ENCODE measurements at places on chromosomes 5 and 9. TPM values are rescaled to one million over a fixed set of nuclear protein-coding genes. Genes with fewer than 3 reads are reported as not detected.

Gene IFNB1
- total RNA-seq: not detected

Gene C5orf52
- not detected for total RNA-seq

Gene C1QTNF2
- 0.26 TPM for total RNA-seq

Gene C9orf153
- 7.6 TPM for total RNA-seq

DNA sequence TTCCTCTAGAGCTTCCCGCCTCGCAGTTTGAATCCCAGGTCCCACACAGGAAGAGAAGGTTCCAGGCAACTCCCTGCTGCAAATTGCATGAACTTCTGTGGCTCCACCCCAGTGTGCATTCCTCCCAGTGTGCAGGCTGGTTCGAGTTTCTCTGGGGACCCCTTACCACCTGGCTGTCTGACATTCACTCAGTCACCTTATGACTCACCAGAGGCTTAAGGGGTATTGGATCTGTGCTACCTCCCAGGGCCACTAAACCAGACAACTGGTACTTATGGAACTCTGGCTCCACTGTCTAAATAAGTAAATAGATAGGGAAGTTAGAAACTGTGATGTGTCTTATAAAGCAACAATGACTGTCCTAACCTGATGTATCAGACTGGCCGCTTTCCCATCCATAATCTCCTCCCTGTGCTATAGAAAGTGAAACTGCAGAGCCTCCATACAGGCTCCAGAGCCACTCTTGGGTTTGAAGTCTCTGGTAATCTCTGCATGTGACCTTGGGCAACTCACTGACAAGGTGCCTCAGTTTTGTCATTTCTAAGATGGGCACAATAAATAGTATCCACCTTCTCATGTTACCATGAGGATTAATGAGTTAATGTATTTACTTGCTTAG, 720.6 kb downstream of the SEMA5A start:
- H3K4me1 ChIP-seq: no peaks in the 10 kb centered on the region
- no peak for DNase-seq
- no peak overlapping the region for H3K4me3 ChIP-seq
- no peaks in the 10 kb centered on the region for H3K27me3 ChIP-seq
- H3K36me3 ChIP-seq: no peaks in the 10 kb centered on the region

DNA sequence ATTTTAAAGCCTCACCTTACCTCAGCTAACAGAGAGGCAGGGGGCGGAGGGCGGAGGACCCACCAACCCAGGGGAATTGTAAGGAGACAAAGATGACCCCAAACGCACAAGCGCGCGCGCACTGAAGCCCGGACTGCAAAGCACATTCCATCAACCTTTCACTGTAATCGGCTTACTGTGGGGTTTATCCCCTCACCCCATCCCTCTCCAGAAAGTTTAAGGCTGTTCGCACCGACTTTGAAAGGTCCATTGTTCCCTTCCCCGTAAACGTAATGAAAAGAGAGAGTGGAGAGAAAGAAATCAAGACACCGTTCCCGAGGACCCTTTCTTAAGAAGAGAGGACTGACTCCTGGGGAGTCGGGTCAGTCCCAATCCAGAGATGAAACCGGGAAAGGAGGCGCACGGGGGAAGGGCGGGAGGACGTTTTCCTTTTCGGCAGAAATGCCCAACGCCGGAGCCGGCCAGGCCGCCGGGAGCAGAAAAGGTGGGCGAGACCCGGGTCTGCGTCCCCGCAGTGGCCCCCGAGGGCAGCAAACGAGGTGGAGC, 464 bp downstream of the CEMIP2 start:
- no peaks in the 10 kb centered on the region for H3K36me3 ChIP-seq
- DNase-seq: peak; percentile 37
- H3K27ac ChIP-seq: peak overlapping the region; percentile 97
- H3K4me1 ChIP-seq: peaks cover 59% of the 10 kb centered on the region
- no peaks in the 10 kb centered on the region for H3K27me3 ChIP-seq

GRCh38 chr5:156137071-156137869, 189.7 kb upstream of the SGCD start:
- no peak overlapping the region for H3K27ac ChIP-seq
- no peaks in the 10 kb centered on the region for H3K27me3 ChIP-seq
- no peak overlapping the region for H3K4me3 ChIP-seq
- no peaks in the 10 kb centered on the region for H3K4me1 ChIP-seq
- DNase-seq: no peak
- no peaks in the 10 kb centered on the region for H3K36me3 ChIP-seq

DNA sequence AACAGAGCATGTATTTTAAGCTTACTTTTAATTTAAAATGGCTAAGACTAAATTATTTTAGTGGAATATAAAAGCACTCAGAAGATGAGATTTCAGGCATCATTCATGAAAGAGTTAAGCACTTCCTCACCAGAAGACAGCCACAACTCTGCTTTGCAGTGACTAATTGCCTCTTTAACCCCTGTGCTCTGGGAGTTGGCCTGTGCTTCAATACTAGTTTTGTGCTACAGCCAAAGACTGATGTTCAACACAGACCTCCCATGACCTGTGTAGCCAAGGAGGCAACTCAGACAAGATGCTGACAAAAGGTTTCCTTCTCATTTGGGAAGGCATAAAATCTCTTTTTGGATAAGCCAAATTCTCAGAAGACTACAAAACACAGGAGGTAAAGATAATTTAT, 353.5 kb downstream of the FBXL17 start:
- H3K36me3 ChIP-seq: no peaks in the 10 kb centered on the region

Data from body of pancreas (tissue), 4 donors.